ENCODE measurements at places on chromosomes 3 and 15.

- no peak for DNase-seq
Observed at GRCh38 chr3:58366699-58367098, 34.0 kb downstream of the PXK start.

DNA sequence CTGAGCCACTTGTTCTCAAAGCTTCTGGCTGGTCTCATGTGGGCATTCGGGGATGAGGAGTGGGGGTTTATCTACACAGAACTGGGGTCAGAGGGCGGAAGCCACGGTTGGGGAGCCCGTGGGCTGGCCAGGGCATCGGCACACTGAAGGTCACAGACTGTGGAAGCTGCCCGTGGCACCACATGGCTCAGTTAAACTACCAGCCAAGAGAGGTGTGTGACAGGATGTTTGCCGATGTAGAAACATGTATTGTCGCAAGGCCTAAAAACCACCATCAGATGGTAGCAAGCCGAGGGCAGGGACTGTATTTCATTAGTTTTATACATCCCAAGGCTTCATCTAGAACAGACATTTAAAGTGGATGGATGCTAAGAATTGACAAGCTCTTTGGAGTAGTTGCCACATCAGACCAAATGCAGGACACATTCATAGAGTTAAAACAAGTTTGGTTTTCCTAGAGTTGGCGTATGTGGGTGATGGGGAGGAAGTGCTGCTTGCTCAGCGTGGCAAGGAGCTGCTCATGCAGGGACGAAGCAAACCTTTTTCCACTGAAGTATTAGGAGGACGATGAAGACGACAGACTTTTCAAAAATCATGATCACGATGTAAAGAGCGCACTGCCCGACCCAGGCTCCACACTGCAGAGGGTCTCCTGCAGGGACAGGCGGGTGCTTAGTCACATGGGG, 9.6 kb upstream of the MUSTN1 start:
- DNase-seq, result no peak

GRCh38 chr3:74630602-74631001, 16.1 kb upstream of the CNTN3 start:
- no peak for DNase-seq

DNA sequence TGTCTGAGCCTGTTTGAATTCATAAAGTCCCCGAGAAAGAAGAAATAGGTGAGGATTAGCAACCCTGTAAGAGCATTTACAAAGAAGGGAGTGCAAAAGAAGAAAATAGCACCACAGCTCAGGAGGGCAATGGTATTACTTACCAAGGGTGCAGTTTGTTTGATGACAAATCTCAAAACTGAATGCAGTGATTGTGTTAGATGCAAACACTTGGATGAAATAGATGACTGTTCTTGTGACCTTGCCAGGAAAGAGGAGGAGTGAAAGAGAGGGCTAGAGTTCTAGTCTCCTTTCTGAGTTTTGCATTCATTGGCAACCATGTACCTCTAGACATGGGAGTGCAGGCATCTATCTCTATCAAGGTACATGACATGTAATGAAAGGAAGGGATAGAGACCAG, 1030.8 kb upstream of the CFAP20DC start:
- no peak for DNase-seq

- DNase-seq, result no peak
Observed at GRCh38 chr3:111595232-111595631, at the start of gene ZBED2. Gene ZBED2, minus strand, starts transcription at chr3:111595346. Its CDS starts 1,145 bp downstream, at chr3:111594201.

DNA sequence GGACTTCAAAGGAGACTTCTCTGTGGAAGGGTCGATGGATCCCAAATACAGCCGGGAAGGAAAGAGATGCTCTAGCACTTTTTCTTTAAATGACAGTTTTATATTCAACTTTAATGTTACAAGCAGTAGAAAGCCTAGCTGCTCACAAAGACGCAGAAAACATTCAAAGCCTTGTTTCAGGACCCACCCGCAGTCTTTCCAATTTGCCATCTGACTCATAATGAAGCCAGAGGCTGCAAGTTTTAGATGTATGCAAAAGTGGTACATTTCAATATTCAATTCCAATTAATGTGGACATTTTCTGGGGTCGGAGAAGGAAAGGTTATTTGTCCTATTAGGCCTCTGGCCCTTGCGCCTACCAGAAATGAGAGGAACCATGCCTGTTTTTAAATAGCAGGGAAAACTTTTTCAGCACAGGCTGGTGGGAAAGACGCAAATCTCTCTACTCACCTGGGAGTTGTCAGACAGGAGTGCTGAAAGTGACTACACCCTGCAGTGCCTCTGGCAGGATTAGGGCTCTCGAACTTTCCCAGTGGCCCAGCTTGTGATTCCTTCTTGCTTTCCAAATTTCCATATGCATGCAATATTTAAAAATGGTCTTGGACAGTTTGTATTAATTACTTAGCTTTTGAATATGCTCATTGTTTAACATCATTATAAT, 117.4 kb upstream of the MBNL1 start:
- peak; percentile 18 for DNase-seq

All from H7 (cell line).